Ureter (tissue), 1 donor: ENCODE measurements at places on chromosomes 4 and X. TPM values are rescaled to one million over a fixed set of nuclear protein-coding genes. Genes with fewer than 3 reads are reported as not detected.

DNA sequence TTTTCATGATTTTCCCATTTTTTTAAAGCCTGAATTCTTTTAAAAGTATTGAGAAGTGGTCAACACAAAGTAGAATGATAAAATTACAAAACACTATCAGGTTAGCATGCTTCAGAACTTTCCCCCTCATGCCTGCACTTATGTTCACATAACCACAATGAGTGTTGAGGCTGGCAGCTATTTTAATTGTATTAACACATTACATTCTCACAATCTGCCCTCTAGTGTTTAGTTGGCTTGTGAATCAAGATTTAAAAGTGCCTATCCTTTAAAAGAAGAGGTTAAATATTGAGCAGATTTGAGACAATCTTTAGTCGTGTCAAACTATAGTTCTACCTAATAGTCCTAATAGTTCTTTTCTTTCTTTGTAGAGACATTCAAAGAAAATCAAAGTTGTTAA lies 93.6 kb upstream of the NAP1L5 start:
- no peak for DNase-seq

- no peak for DNase-seq
These were observed 122.2 kb downstream of the CBR4 start for GRCh38 chr4:168887809-168888208.

- DNase-seq, result no peak
These were observed 256.2 kb downstream of the FSTL5 start for GRCh38 chr4:161907590-161907955.

DNA sequence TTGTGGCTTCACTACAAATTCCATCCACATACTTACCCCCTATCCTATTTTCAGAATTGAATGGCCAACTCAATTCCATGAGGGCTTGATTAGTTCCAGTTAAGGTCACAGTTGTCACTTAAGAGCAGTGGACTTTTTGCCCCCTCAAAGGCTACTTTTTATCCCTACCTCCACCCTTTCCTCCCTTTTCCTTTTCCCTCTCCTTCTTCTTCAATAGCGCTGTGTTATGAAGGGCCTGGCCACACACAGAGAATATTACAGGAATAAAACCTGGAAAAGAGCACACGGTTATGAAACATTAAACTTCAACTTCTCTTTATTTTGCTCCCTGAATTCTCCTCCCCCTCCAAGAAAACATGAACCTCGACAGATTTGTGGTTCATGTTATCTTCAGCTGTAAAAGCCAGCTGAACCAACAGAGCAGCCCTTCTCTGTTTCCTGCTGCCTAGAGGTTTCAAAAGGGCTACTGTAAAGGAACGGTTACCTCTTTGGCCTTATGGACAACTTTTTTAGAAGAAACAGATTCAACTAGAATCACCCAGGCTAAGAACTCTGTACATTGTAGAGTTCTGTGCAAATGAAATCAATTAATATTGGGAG lies 87.0 kb upstream of the RPL34 start:
- no peak for DNase-seq

DNA sequence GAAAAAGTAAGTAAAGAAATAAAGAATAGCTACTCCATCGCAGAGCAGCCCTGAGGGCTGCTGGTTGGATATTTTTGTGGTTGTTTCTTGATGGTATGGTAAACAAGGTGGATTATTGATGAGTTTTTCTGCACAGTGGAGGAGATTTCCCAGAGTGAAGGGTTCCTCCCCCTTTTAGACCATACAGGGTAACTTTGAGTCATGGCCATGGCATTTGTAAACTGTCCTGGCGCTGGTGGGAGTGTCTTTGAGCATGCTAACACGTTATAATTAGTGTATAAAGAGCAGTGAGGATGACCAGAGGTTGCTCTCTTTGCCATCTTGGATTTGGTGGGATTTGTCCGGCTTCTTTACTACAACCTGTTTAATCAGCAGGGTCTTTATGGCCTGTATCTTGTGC lies 128.2 kb downstream of the ASMT start:
- no peak for DNase-seq

GRCh38 chr4:113764720-113765264 lies 3.3 kb upstream of the CAMK2D start:
- DNase-seq, result no peak

- DNase-seq, result no peak
These were observed 30.1 kb downstream of the NOP14 start for GRCh38 chr4:2932951-2933565.

GRCh38 chrX:41686788-41687187 lies 2.0 kb upstream of the GPR34 start:
- no peak for DNase-seq

GRCh38 chrX:26286836-26287235 lies 70.9 kb downstream of the MAGEB5 start:
- DNase-seq, result no peak

DNA sequence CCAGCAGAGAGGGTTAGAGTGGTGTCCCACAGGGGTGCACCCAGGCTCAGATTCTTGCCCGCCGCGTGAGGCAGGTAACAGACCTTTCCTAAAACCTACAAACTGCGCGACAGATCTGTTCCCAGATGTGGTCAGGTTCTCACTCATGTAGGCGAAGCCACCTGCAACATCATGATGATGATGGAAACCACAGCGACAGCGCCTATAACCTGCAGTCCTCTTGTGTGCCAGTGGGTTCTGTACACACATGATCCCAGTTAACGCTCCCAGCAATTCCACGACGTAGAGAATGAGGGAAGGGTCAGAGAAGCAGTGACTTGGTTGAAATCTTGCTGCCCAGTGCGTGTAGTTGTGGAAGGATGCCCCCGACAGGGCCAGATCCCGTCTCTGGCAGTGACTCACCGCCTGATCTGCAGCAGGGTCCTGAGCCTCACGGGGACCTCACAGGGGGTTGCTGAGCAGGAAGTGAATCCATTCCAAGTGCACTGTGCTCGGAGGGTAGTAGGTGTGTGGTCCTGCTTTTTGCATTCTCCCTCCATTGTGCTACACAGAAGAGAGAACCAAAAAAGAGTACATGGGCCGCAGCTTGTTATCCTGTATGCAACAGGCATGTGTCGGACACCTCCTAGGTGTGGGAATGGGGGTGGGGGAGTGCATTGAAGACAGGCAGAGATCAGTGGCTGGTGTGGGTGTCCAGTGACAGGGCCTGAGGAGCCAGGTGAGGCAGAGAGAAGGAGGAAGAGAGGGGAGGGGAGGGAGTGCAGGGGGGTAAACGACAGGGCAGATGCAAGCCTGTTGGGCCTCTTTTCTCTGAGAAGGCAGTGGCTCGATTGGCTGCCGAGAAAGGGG lies 66.6 kb downstream of the MTMR1 start:
- DNase-seq, result no peak

GRCh38 chr4:105462576-105462975 lies 11.3 kb downstream of the PPA2 start:
- no peak for DNase-seq

DNA sequence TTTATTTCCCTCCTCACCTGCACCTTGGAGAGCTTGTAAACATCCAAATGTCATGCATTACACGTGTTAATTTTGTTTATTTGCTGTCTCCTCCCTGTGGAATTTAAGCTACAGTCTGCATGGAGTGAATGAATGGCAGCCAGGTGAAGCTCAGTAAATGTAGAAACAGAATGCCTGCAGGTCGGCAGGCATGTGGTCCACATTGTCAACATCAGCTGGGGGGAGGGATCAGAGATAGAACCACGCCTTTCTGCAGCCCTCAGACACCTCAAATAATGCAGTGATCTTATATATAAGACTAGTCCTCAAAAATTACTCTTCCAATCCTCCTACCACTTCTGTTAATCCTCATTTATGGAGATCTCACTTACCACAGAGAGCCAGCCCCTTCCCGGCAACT lies 131.2 kb upstream of the KIT start:
- no peak for DNase-seq

- DNase-seq, result no peak
These were observed 15.0 kb downstream of the G6PD start for GRCh38 chrX:154531626-154532025.

- no peak for DNase-seq
These were observed 1021.5 kb upstream of the GRID2 start for GRCh38 chr4:91282217-91282616.

- DNase-seq, result no peak
These were observed 30.7 kb upstream of the HUWE1 start for GRCh38 chrX:53717205-53717604.

DNA sequence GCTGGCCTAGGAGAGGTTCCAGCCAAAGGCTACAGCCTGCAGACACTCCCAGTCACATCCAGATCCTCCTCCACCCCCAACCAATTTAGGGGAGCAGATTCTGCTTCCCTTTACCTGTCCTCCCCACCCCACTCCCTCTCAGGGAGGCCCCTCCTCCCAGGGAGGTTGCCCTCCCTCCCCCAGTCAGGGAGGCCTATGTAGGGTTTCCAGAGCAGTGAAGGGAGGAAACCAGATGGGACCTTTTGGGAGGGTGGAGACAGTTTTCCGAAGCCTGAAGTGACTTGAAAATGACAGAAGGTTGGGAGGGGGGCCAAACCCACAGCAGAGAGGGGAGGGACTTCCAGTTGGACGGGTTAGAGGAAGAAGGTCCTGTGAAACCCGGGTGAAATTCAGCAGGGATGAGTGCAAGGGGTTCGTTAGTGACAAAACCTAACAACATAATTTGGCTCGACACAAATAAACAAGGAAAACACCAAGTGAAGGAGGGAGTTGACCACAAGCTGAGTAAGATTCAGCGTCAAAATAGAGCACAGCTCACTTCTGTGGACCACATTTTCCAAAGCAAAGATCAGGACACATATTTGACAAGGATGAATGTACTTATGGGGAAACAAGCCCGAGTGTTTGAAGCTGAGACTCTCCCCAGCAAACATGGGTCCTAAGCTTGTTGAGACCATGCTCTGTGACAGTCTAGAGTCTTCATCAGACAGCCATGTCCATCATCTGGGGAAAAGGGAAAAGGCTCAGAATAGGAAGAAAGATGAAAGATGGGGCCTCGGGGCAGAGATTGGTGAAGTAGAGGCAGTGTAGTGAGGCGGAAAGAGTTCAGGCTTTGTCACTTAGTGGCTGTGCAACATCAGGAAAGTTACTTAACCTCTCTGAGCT lies 46.4 kb downstream of the PRPS1 start:
- DNase-seq, result peak; percentile 77

DNA sequence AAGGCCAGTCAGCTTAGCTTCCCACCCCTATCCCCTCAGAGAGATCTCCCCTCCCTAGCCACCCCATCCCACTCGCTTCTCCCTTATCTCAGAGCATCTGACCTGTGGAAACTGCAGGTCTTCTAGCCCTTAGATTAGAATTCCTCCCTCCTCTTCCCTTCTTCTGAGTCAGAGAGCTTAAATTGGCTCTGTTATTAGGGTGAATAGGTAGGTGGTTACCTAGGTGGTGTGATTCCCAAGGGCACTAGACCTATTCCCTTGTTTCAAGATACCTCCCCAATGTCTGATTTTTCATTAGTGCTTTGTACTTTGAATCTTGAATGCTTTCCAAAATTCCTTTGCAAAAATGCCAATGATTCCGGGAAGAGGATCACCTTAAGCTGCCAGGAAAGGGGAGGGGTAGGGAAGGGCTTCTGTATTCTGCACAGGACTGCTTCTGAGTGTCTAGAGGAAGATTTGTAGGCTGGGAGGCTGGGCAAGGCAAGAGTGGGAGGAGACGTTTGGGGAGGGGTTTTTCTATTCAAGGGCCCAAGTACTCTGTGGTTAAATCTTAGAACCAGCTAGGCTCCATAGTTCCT lies 24.5 kb upstream of the MSN start:
- DNase-seq, result no peak

DNA sequence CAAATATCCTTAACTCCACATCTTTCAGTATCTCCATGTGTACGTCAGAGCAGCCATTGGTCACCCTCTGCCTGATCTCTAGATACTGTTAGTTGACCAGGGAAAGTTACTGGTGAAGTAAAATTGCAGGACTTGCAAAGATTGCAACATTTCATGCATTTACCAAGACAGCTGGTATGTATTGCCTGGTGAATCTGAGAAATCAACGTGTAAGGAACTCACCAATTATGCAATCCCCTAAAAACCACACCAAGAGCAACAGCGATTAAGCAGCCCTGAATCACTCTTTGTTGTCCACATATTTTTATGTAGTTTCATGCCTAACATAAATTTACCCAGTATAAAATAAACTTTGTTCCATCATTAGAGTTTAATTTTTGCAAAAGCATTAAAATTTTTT lies 271.2 kb downstream of the NLGN4X start:
- no peak for DNase-seq

DNA sequence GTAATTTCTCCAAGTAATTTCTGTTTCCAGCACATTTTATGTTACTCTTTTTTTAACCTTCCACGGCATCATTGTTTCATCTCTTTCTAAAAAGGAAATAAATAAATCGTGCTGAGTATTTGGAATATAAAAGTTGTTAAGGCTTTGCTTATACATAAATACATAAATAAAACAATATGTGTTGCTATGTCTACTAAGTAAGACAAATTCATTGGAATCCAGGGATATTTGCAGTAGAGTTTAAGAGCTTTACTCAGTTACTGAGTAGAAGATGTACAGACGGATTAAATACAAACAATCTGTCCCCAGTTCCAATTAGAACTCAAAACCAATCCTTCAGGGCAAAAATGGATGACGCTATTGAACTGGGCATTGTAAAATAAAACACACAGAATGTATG lies 1.4 kb downstream of the ARHGAP24 start:
- no peak for DNase-seq

DNA sequence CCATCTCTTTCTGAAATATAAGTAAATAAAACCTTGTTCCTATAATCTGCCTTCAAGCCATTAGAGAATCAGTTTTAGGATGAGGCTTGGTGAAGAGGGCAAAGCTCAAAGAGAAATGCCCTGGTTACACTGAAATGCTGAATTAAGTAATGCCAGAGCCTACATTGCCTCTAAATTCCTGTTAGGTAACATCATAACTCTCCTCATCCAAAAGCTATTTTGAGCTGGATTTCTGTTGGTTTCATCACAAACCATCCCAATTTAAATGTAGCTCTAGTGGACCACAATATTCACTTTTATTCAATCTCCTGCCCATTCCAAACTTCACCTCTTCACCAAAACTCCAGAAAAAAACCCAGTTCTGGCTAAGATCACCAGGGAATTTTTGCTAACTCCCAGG lies 1319.7 kb upstream of the TENM3 start:
- DNase-seq, result no peak

DNA sequence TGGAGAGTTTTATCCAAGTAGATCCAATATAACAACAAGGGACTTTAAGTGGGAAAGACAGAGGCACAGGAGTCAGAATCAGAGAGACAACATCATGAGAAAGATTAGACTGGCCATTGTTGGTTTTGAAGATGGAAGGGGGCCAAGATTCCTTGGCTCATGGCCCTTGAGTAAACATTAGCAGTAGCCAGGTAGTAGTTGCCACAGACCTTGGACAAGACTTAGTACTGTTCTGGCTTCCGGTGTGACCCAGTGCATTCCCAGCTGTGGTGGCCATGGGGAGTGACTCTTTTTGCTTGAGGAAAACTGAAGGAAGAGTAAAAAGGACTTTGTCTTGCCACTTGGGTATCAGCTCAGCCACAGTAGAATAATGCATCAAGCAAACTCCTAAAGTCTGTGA lies 462.2 kb upstream of the CPXCR1 start:
- DNase-seq, result no peak

Gene FAM184B
- total RNA-seq, result not detected

Gene SUPT20HL1
- 0.78 TPM for total RNA-seq

Gene EDA
- 4.8 TPM for total RNA-seq

Gene HPRT1
- 37.4 TPM for total RNA-seq

Gene SMIM31
- 4.6 TPM for total RNA-seq

Gene MAGEA1
- total RNA-seq, result not detected

Gene SLIT2
- 38.1 TPM for total RNA-seq

Gene APOOL
- total RNA-seq, result 25.0 TPM
